Sigmoid colon (tissue), 7 donors: ENCODE measurements at places on chromosomes 6 and 20. TPM values are rescaled to one million over a fixed set of nuclear protein-coding genes. Genes with fewer than 3 reads are reported as not detected.

Gene ZMYND8
- 24.8 TPM for total RNA-seq

Gene TMEM74B
- 0.33 TPM for total RNA-seq

Gene IMPG1
- total RNA-seq = not detected

- no peak for DNase-seq
These were observed 273.9 kb upstream of the JAG1 start for GRCh38 chr20:10947726-10948125.

GRCh38 chr20:39338469-39339376, 376.6 kb downstream of the DHX35 start:
- DNase-seq = no peak

DNA sequence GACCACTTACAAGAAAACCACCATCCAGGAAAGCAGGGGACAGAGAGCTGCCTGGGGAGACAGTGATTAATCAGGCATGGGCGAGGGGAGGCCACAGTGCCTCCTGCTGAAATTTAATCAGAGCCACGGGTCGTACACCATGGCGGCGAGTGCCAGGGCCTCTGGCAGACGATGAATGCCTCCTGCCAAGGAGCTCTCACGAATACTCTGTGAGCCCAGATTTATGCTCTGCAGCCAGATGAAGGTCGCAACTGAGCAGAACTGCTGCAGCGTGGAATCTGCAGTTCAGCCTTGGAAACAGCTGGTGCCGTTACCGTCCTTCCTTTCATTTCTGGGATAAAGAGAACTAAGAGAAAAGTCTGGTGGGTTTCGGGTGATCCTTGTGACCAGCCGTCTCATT, 85.6 kb downstream of the BFSP1 start:
- DNase-seq = no peak

DNA sequence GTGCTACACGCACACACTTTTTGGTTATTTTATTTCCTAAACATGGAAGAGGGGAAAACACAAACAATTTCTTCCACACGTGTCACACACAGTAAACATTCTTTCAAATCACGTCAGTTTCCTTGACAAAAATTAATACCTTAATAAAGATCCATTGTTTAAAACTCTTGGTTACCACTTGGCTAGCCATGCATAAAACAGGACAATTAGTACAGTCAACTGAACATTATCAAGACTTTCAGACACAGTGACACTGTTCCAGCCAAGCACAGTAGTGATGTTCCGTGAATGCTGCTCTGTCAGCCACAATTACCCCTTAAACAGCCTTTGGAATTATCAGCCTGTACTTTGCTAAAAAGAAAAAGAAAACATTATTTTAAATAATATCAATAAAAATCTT, 50.8 kb downstream of the GMDS start:
- DNase-seq = no peak

DNA sequence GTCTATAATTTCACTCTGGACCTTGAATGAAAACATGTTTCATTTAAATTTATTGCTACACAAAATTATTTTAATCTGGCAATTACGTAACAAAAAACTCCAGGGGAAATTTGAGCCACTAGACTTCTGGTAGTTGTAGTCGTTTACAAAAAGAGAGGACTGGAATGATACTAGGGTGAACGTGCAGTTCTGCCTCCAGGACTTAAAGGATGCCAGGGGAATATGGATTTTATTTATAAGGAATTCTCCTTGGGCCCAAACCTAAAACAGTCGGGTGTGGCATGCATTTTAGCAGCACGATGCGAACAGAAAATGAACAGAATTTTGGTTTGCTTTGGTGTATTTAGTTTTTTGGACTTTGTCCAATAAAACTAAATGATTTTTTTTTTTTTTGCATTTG, 76.9 kb downstream of the PRL start:
- no peak for DNase-seq

Gene PLCB1
- 117 TPM for total RNA-seq

DNA sequence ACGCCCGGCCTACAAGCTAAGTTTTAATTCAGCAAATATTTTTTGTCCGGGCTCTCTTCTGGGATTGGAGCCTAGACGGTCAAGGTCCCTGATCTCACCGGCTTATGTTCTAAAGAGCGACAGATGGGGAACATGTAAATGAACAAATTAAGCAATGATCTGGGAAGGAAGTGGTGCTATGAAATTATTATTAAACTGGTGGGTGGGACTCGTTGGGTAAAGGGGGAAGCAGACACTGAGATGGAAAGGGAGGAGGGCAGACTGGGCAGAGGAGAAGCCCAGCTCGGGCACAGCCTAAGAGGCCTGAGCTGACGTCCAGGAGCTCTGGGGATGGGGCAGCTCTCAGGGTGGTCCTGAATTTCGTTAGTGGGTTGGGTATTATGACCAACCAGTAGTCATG, 81.8 kb upstream of the AGPAT4 start:
- DNase-seq = no peak

- DNase-seq = no peak
These were observed 185.8 kb upstream of the PRDM1 start for GRCh38 chr6:105900125-105900937.

Gene CENPW
- 3.2 TPM for total RNA-seq

Gene MCCD1
- total RNA-seq = not detected

Gene MLN
- total RNA-seq = not detected

Gene KCNK16
- total RNA-seq = not detected

Gene CCN2
- total RNA-seq = 111 TPM

Gene DZANK1
- total RNA-seq = 2.9 TPM
